NCI-H2107 (cell line): ENCODE measurements at places on chromosomes 7 and 10.

GRCh38 chr7:50449501-50449880 is 659 bp downstream of the FIGNL1 start:
- no peak for DNase-seq

- no peak for DNase-seq
Measured at GRCh38 chr10:77835669-77836086, 90.9 kb downstream of the DLG5 start.

DNA sequence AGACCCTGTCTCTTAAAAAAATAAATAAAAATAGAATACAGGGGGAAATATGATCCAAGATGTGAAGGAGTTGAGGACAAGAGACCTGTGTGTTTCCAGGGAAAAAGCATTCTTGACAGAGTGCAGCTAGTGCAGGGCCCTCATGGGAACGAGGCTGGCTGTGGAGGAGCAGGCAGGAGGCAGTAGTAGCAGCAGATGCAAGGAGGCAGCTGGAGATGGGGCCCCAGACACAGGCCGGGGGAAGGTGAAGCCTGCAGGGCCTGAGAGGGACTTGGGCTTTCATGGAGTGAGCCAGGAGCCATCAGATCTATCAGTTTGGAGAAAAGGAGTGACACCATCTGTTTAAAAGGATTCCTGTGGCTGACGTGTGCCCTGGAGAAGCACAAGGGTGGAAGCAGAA is 71.4 kb upstream of the ZNF438 start:
- DNase-seq, result no peak

DNA sequence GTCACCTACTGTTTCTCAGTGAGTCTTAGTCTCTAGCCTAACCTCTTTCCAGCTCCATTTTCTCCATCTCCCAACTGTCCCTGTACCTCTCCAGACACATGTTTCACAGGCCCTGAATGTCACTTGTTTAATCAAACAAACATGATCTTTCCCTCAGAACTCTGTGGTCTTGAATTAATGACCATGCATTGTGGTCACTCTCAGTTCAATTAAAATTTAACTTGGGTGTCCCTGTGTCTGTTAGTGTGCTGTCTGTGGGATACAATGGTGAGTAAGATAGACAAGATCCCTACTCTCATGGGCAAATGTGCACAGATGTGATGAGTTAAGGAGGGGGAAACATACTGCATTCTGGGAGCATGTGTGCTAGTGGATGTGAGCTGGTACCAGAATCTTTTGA is 65.0 kb downstream of the RBM33 start:
- DNase-seq, result no peak

- no peak for DNase-seq
Measured at GRCh38 chr7:16345979-16346958, 75.1 kb downstream of the CRPPA start.

GRCh38 chr7:104838537-104839299 is 175.3 kb upstream of the KMT2E start:
- DNase-seq, result no peak

DNA sequence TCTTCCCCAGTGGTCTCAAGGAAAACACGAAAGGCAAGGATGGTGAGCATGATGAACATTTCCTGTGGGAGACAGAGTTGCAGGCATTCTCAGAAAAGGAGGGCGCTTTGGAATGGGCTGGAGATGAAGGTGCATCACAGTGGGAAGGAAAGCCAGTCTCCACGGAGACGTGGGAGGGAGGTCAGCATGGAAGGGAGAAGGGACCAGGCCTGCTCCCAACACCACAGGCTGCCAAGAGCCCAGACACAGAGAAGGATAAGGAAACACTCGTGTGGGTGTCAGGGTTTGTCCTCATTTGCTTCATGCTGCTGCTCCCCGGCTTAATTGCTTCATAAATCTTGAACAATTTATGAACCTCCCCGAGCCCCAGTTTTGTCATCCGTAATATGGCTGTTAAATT is 231.5 kb upstream of the ZNF32 start:
- no peak for DNase-seq

- DNase-seq, result no peak
Measured at GRCh38 chr7:8491106-8491505, 57.7 kb downstream of the NXPH1 start.

DNA sequence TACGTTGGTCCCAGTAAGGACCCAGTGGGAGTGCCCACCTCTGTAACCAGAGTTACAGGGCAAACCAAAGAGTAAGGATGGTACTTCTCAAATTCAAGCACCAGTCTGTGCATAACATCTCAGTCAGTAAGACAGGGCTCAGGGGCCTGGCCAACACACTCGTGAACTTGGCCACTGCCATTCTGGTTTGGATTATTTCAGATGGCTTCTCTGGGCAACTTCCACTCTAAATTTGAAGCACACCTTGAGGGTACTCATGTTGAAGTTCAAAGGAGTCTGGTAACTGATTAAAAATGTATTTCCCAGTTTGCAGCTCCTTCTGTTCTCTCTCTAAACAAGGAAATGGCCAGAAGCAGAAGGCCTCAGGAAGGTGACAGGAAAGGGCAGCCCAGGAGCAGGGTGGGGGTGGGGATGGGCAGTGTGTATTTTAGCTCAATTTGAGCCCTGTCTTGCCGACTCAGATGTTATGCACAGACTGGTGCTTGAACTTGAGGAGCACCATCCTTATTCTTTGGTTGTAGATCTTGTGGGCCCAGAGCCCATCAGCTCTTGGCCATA is 107.3 kb upstream of the GLI3 start:
- no peak for DNase-seq

- DNase-seq, result no peak
Measured at GRCh38 chr10:30092151-30092790, 32.9 kb upstream of the JCAD start.

- no peak for DNase-seq
Measured at GRCh38 chr7:107638594-107638993, 22.0 kb upstream of the SLC26A4 start.

DNA sequence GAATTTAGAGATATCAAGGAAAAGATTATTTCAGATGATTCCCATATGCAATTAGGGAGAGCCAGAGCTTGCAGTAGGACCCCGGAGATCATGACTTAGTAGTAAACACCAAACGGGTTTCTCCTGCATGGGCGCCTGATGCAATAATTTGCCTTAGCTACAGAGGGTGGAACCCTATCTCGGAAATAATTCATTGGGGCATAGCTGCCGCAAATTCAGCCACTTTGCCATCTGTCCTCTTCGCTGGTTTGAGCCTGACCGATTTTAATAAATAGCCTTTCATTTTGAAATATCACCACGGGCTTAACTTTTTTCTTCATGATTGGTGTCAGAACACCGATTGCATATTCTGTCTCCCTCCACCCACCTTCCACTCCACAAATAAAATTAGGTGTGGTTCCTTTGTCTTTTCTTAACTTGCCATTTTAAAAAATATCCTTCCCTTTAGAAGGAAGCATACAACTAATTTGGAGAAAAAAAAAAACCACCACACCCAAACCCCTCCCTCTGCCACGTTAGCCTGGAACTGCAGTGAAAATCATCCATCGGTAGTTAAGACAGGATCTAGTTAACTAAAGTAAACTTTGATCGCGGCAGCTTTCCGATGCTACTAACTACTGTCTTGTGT is 1.4 kb downstream of the GARS1 start:
- no peak for DNase-seq

DNA sequence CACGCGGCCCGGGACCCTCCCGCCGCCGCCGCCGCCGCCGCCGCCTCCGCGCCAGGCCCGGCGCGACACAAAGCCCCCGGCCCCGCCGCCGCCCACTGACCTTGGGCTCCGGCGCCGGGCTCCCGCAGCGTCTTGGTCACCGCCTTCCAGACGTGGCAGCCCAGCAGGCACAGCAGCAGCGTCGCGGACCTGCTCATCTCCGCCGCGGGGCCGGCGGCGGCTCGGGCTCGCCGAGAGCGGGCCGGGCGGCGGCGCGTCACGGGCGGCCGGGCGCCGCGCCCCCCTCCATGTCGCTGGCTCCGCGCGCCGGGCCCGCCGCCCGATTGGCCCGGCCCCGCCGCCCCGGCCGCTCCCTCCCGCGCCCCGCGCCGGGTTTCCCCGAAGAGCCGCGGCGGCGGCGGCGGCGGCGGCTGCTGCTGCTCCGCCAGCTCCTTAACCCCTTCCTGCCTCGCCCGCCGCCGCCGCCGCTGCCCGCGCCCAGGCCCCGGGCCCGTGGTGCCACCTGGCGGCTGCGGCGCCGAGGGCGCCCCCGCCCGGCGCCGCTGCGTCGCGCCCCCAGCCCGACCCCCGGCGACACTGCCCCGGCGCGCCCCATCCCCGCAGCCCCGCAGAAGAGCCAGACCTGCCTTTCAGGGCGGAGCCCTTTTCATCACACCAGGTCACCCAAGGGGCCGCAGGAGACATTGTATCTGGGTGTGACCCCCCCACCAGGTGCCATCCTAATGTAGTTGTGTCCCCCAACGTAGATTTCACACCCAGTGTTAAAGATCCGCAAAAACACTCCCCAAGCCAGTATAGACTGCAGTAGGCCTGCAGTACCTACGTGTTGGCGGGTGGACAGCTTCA is at the start of gene FAM171A1:
Gene FAM171A1, minus strand, starts transcription at position 434 of the 846 bp plus-strand sequence. Its CDS starts 237 bp downstream, at position 197.
- DNase-seq, result no peak

GRCh38 chr10:127990846-127991542 is 84.1 kb downstream of the PTPRE start:
- no peak for DNase-seq

GRCh38 chr10:44416021-44416771 is 31.3 kb upstream of the CXCL12 start:
- no peak for DNase-seq

DNA sequence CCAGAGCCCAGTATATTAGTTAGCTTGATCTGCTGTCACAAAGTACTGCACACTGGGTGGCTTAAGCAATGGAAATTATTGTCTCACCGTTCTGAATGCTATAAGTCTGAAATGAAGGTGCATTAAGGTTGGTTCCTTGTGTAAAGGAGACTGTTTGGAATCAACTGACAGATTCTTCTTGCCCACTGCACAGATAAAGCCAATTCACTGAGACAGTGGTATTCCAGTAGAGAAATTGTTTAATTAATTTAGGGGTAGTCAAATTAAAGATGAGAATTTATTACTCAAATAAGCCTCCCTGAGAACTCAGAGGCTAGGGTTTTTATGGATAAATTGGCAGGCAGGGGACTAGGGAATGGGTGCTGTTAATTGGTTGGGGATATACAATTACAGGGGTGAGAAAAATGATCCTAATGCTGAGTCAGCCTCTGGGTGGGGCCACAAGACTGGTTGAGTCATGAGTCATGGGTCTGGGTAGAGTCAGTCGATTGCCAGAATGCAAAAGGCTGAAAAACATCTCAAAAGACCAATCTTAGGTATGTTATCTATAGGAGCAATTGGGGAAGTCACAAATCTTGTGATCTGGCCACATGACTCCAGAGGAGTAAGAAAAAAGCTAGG is 23.5 kb upstream of the SAMD9L start:
- DNase-seq, result no peak

DNA sequence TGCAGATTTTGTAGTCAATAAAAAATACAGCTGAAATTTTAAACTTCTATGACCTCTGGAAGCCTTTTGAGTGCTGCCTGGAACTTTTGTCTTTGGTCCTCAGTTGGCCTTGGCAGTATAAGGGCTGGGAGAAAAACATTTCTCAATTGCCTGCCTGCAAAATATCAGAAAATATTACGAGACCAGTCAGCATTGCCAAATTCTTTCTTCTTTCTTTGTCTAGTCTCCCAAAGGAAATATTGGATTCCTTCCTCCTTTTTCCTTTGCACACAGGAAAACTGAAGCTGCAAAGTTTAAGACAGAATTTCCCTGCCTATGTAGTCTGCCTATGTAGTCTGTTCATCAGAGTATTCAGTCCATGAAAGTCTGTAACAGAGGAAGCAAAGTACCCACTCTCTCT is 95.9 kb downstream of the CHRM2 start:
- no peak for DNase-seq

DNA sequence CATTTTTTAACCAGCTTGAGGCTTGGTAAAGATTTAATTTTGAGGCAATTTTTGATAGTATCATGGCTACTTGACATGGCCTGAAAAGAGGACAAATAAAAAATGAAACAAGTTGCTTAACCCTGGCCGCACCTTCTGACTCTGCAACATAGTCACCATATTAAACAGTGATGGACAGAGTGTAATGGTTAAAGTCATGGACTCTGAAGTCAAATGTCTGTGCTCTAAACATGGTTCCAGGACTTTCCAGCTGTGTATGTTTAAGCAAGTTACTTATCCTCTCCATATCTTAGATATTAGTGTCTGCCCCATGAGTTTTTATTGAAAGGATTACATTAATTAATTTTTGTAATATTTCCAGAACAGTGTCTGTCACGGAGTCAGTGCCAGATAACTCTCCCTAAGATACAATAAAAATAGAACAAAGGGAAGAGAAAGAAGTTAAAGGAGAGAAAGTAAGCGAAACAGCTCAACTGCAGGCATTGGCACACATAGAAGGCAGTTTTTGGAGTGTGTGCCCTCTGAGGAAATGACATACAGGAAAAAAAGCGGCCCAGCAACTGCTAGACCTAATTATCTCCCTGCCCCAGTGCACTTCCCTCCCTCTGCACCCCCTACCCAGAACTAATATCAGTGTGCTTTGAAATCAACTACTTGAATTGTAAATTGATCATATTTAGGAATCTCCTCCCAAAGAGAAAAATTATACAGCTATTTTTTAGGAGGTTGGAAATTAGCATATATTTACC is 65.3 kb downstream of the MACC1 start:
- DNase-seq, result no peak

DNA sequence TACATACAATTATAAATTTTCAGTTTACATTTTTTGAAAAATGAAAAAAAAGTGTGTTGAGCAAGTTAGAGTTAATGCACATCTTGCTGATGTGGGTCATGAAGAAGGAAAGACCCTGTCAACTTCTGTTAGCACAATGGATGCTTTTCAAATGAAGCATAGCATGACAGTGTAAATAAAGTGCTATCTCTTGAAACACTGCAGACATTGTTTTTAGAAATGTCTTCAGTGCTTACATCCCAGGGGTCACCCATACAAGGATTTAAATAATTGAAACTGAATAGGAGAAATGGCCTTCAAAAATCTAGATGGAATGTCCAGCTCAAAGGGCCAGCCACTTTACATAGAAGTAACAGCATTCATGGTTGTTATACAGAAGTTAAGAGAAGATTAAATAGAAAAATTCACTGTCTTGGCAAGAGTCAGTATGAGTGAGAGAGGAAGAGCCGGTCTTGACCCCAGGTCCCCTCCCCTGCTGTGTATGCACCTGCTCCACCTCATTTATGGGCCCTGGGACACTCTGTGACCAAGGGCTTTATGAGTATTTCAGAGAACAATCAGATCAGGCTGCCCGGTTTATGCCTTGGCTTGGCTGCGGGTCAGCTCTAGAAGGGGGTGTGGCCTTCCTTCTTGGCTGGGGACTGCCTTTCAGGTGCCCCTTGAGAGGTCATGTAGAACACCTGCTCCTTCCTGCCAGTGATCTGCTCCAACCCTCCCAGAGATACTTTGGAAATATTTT is 237.7 kb upstream of the TMEM72 start:
- no peak for DNase-seq

DNA sequence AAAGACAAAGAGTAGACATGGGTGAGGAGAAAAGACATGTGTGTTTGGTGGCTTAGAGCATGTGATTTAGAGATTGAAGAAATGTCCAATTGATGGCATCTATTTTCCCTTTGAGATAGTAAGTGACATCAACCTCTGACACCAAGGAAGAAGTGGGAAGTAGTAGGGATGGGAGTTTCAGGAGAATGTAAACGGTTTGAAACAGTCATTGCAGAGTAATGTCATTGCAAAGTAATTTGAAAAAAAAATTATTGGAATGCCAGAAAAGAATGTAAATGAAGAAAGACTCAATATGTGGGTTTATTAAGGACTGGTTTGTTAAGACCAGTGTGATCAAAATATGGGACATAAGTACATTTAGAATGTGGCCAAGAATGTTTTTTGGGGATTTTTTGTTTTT is 26.6 kb downstream of the GNG11 start:
- no peak for DNase-seq

GRCh38 chr10:110803830-110804338 is 67.8 kb upstream of the PDCD4 start:
- no peak for DNase-seq
